H1 (cell line): ENCODE measurements at places on chromosomes 1 and 21. TPM values are rescaled to one million over a fixed set of nuclear protein-coding genes. Genes with fewer than 3 reads are reported as not detected.

The GSTM1 gene
- 16.5 and 16.7 TPM in 2 replicates for total RNA-seq

The FCRL1 gene
- not detected in 2 replicates for total RNA-seq

The SEC16B gene
- total RNA-seq: 0.56 and 1.5 TPM in 2 replicates

The ZNF670 gene
- total RNA-seq: 11.7 and 15.4 TPM in 2 replicates

The MTARC2 gene
- total RNA-seq: 6.9 and 7.2 TPM in 2 replicates

The CYP4Z1 gene
- total RNA-seq: not detected in 2 replicates

DNA sequence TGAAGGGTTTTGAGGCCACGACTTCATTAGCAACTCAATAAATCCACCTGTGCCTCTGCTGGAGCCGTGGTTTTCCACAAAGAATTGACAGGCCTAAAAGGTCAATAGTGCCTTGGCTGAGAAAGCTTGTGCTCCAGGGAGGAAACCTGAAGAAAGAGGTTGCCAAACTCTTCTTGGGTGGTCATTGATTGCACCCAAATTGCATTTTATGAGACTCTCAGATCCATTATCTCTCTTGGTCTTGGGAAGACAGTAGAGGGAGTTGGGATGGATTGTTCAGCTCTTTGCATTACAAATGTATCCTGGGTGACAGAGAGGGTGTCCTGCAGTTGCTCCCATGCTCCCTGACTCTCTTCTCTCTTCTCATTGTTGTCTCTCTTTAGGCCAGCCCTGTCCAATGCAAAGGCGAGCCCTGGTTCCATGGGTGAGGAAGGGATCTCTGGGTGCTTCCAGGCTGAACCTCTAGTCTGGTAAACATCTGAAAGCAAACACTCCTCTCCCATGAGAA lies 46.1 kb upstream of the HTR1D start:
- no peak overlapping the region for H3K4me3 ChIP-seq
- H3K36me3 ChIP-seq: no peaks in the 10 kb centered on the region
- H3K27me3 ChIP-seq: no peaks in the 10 kb centered on the region
- H3K27ac ChIP-seq: peak overlapping the region; percentile 37; the same call in 1 of the 2 replicates
- no peaks in the 10 kb centered on the region; the same call in 1 of the 2 replicates for H3K4me1 ChIP-seq

- H3K4me1 ChIP-seq: peaks cover 23% of the 10 kb centered on the region
- no peak overlapping the region for H3K4me3 ChIP-seq
Measured at GRCh38 chr21:44926331-44927101, 5.8 kb upstream of the ITGB2 start.

- peak; percentile 65 for DNase-seq
- no peaks in the 10 kb centered on the region for H3K36me3 ChIP-seq
- H3K4me3 ChIP-seq: peak overlapping the region; percentile 39
- peaks cover 1% of the 10 kb centered on the region for H3K4me1 ChIP-seq
Measured at GRCh38 chr21:36980280-36981048, 14.0 kb upstream of the HLCS start.
